ENCODE measurements at places on chromosomes 1 and 21.

GRCh38 chr21:28752131-28752530 lies 240.5 kb downstream of the LTN1 start:
- DNase-seq = no peak

- DNase-seq = no peak
Measured at GRCh38 chr1:59184365-59184905, 112.5 kb upstream of the FGGY start.

GRCh38 chr21:42151148-42151947 lies 67.6 kb upstream of the ABCG1 start:
- DNase-seq = no peak

GRCh38 chr1:7284839-7285435 lies 486.2 kb upstream of the VAMP3 start:
- DNase-seq = no peak

DNA sequence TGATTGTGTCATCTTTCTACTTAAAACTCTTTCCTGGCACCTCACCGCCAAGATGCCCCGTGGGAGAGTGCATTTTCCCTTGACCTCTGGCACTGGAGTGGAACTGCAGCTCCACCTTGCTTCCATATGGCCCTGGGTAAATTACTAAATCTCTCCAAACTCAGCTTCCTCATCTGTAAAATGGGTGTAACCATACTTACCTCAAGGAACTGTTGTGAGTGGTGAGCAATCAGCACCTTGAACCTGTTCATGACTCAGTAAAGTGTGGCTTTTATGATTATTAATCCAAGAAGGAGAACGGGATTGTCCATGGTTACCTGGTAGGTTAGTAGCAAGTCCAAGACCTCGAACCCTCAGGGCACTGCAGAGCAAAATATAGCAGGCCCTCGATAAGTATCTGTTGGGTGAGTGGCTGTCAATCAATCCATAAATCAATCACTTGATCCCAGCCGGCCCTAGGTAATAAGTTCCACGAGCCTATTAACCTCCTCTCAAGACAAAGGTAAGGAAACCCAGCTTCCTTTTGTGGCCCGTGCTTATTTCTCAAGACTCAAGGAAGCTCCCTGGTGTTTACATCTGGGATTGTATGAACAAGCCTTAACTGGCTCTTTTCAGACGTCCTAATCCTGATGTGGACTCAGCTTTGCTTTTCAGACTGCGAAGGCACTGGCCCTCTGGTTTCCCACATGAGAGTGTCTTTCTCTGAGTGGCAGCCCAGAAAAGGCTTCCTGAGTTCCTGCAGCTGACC lies 114.0 kb upstream of the GJB5 start:
- DNase-seq = no peak

DNA sequence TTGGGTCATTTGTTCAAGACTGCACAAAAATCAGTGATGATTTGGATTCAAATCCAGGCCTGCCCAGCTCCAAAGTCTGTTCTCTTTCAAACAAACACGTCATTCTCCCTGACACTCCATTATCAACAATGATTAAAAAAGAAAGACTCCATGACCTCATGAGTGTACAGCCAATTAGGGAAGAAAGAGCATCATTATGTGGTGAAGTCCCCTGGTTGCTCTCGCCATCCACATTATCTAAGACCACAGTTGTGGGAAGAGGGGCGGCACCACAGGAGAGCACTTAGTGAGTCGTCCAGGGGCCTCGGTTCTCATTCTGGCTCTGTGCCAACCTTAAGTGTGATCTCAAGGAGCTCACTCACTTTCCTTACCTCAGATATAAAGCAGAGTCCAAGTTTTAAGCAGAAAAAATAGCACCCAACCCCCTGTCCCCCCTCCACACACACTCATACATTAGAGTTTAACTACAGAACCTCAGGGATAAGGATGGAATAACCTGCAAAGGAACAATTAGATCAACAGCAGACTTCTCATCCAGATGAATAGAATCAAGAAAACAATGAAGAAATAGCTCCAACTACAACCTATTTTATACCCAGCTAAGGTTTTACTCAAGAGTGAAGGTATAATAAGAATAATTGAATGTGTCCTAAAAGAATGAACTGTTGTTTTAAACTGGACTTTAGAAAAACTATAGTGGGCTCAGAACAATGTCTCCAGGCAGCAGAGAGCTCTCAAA lies 47.8 kb downstream of the COL6A1 start:
- no peak for DNase-seq

DNA sequence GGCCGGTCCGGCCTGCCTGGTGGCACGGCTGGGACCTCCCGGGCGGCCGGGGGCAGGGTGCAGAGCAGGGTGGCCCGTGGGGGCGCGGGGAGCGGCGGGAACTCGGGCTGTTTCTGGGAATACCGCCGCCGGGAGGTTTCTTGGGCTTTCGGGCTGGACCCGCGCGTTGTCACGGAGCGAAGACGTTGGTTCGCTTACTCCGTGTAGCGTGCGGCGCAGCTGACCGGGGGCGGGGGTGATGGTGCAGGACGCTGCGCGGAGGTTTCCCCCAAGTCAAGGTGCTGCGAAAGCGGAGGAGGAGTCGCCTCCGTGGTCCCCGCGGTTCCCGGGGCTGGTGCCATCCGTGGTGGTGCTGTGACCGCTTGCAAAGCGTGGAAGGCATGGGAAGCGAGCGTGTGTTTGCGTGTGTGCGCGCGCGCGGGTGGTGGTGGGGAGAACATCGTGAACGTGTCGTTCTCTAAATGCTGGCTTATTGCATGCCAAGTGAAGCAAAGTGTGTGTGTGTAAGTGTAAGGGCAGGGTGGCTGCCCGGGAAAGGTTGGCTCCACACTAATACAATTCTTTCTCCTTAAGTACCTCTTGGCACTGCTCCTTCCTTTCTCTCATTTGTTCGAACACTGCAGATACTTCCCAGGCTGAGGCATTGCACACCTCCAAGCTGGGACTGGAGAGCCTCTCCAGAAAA lies 1.1 kb downstream of the RYR2 start:
- DNase-seq = no peak

GRCh38 chr1:15279576-15280230 lies 32.7 kb downstream of the FHAD1 start:
- DNase-seq = no peak

DNA sequence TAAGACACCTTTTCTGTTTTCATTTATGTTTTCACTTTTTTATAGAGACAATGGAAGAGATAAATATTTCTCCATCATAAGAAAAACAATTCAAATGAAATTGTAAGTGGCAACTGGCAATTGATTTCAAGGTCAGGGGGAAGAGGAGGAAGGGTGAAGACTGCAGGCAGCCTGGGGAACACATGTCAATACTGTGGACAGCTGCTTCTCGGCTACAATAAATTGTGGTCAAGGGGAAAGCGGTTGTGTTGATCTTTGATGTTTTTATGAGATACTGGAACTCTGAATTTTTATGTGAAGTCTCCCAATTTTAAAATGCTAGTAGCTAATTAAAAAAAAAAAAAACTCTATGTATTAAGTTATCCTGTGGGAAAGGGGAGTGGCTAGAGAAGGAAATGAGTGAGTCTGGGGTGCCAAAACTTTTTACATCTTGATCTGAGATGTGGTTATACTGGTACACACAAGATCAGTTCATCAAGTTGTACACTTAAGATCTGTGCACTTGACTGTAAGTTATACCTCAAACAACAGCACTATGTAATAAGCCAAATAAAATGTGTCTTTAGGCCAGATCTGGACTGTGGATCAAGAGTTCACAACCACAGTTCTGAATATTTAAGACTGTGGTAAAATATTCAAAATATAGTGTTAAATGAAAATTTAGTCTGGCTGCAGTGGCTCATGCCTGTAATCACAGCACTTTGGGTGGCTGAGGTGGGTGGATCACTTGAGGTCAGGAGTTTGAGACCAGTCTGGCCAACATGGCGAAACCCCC lies 18.0 kb downstream of the SSX2IP start:
- DNase-seq = no peak

DNA sequence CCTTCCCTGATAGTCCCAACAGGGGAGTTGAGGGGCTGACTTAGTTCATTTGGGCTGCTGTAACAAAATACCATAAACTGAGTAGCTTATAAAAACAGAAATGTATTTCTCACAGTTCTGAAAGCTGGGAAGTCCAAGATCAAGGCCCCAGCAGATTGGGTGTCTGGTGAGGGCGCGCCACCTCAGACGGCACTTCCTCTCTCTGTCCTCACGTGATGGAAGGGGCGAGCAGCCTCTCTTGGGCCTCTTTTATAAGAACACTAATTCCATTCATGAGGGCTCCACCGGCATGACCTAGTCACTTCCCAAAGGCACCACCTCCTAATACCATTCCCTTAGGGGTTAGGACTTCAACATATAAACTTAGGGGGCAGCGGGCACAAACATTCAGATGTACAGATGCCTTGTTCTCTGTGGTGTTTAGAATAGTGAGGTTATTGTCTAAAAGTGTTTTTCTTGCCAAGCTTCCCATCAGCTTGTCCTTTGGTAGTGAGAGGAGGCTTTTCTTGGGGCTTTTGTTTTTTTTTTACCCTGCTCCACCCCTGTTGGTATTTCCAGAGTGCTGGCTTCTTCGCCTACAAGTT lies 20.3 kb downstream of the NIPAL3 start:
- DNase-seq = no peak

- no peak for DNase-seq
Measured at GRCh38 chr1:68379085-68379478, 70.7 kb downstream of the RPE65 start.

GRCh38 chr1:106768077-106768476 lies 288.4 kb upstream of the PRMT6 start:
- no peak for DNase-seq

DNA sequence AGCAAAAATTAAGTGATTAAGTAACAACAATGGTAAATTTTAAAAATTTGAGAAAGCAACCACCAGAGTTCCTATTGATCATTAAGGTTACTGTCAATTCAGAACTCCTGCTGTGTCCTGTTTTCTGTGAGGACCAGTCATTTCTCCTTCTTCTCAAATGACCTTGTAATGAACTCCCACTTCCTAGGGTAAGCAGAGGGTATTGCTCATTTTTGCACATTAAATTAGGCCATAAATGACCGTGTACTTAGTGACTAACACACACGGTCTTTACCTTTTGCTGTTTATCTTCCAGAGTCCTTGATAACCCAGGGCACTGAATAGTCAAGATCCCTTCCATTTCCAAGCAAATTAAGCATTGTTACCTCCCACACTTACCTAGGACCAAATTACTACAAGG lies 227.5 kb upstream of the LYPLAL1 start:
- no peak for DNase-seq

GRCh38 chr1:38772026-38772425 lies 87.5 kb downstream of the RRAGC start:
- DNase-seq = no peak

- no peak for DNase-seq
Measured at GRCh38 chr1:229582715-229583114, 24.2 kb upstream of the ABCB10 start.

DNA sequence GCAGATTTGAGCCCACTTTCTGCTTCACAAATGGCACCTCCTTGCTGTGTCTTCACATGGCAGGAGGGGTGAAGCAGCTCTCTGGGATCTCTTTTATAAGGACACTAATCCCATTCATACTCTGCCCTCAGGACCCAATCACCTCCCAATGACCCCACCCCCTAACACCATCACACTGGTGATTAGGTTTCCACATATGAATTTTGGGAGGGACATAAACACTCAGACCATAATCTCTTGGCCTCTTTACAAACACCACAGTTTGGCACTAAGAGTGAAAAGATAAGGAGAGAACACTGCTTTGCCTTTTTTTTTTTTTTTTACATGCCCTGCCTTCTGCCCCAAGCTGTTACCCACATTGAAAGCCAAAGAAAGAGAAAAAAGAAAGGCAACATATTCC lies 166.2 kb upstream of the NFIA start:
- no peak for DNase-seq

DNA sequence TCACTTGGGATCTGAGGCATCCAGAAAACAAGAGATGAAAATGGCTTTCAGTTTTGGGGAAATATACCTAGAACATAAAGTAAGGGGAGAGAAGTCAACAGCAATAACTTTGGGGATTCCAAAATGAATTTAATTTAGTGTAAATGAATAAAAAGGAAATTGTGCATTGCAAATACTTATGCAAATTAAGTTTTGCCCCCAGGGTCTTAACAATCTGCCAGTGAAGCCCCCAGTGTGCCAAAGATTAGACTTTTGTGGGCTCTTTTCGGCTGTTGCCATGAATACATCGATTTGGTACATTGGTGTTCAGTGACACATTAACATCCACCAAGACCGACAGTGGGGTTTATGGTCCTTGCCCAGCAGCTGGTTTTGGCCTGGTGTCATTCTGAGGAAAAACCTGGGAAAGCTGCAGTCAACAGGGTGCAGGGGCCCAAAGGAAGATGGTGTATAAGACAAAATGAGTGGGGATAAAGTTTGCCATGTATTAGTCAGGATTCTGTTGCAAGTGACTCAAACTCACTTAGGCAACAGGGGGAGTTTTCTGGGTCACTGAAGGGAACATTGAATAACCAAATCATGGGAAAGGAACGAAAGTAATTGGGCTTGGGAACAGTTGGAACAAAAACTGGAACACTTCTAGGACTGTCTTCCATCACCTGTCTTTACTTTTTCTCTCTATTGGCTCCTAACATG lies 30.2 kb upstream of the IGSF3 start:
- DNase-seq = no peak

- DNase-seq = no peak
Measured at GRCh38 chr1:41353744-41354143, 7.5 kb upstream of the FOXO6 start.

DNA sequence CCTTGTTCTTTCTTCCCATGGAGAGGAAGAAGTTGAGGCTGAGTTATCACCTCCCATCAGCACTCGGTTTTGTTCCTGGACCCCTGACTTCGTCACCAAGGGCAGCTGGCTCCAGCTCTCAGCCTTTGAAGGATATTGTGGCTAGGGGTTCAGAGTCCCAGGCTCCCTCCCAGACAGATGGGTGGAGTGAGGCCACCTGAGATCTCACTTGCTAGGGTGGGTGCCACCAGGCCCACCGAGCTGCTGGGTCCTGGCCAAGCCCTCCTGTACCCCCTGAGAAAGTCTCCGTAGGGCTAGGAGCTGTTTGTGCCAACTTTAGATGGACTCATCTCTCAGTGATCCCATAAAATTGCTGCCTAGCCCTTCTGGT lies 6.9 kb downstream of the MX2 start:
- DNase-seq = no peak

DNA sequence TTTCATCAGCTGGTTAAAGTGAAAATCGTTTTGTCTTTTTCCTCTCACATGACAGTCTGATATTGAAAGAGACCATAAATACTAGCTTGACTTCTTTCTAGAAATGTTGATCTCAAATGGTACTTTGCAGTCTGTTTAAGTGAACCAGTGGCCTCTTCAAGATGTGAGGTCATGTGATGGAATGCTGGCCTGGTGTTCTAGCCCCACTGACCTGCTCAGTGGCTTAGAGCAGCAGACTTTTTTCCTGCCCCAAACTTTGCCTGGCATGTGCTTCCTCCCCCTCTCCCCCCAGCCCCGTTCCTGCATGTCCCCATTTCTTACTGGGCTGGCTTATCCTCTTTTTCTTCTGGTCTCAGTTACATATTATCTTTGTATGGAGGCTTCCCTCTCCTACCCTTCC lies 34.3 kb downstream of the ZYG11A start:
- DNase-seq = no peak

DNA sequence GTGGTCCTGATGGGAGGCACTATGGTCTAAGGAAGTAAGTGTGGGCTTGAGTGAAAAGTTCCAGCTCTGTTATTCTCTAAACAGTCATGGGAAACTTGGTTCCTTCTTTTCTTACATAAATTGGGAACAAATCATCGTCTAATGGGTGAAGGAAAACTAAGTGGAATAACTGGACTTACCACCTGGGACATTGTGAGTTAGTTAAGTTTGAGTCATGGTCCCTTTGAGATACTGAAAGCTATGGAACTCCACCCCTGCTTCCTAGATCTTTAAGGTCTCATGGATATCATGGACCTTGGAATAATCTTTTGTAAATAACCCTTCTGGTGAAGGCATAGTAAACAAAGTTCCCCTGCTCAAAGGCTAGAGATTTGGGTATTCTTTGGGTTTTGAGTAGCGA lies 16.1 kb upstream of the TXLNA start:
- DNase-seq = no peak
